ENCODE measurements at places on chromosomes 4 and X. TPM values are rescaled to one million over a fixed set of nuclear protein-coding genes. Genes with fewer than 3 reads are reported as not detected.

Gene MAGEB2
- not detected for total RNA-seq

Gene PHEX
- 0.03 TPM for total RNA-seq

Gene ADGRG4
- not detected for total RNA-seq

Gene NDNF
- total RNA-seq, result 6.8 TPM

Gene TLR1
- 3.5 TPM for total RNA-seq

- H3K36me3 ChIP-seq, result no peaks in the 10 kb centered on the region
- H3K4me3 ChIP-seq, result no peak overlapping the region
- DNase-seq, result no peak
- H3K4me1 ChIP-seq, result no peaks in the 10 kb centered on the region
- no peaks in the 10 kb centered on the region for H3K27me3 ChIP-seq
- no peak overlapping the region for H3K27ac ChIP-seq
Observed at GRCh38 chr4:2334826-2335728, 73.2 kb upstream of the MXD4 start.

DNA sequence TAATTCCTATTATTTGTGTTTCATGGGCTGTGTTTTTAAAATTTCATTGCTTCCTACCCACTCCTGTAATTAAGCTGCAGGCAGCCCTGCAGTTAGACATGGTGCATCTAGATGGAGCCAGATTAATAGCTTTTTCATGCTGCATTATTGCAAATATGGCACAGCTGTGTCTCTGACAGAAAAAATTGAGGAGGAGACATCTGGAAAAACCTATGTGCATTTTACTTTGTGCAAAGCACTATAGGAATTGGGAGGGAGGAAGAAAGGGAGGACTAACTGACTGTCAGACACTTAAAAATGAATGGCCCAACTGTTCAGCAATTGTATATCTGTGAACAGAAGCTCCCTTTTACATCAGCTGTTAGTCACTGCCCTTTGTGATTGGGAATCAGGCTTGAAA lies 8.1 kb upstream of the RPGR start:
- H3K27ac ChIP-seq, result no peak overlapping the region
- H3K27me3 ChIP-seq, result no peaks in the 10 kb centered on the region
- no peak for DNase-seq
- no peaks in the 10 kb centered on the region for H3K36me3 ChIP-seq

GRCh38 chr4:3681191-3681590 lies 85.0 kb upstream of the ADRA2C start:
- no peaks in the 10 kb centered on the region for H3K4me1 ChIP-seq
- DNase-seq, result no peak
- no peak overlapping the region for H3K4me3 ChIP-seq
- H3K36me3 ChIP-seq, result no peaks in the 10 kb centered on the region
- no peak overlapping the region for H3K27ac ChIP-seq

DNA sequence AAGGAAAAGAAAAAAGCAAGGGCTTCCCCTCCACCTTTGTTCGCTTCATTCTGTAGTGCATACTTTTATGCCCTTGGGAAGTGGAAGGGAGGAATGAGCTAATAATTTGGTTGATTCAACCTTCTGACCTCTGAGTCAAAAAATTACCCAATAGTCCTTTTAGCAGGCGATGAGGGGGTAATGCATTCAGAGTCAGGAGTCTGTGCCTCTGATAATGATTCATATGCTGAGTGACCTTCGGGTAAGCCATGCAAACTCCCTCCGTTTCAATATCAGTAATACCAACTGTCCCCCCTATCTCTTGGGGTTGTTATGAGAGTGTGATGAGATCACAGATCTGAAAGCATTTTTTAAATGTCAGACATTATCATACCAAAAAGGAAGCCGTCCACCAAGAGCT lies 41.6 kb upstream of the ACSL4 start:
- no peak for DNase-seq
- no peaks in the 10 kb centered on the region for H3K27me3 ChIP-seq
- no peaks in the 10 kb centered on the region for H3K4me1 ChIP-seq
- H3K27ac ChIP-seq, result no peak overlapping the region

GRCh38 chrX:148416142-148416541 lies 84.3 kb upstream of the AFF2 start:
- H3K4me1 ChIP-seq, result no peaks in the 10 kb centered on the region
- H3K27ac ChIP-seq, result no peak overlapping the region
- no peaks in the 10 kb centered on the region for H3K36me3 ChIP-seq
- DNase-seq, result no peak
- H3K27me3 ChIP-seq, result no peaks in the 10 kb centered on the region
- no peak overlapping the region for H3K4me3 ChIP-seq
